Omental fat pad (tissue), 4 donors: ENCODE measurements at places on chromosomes 7 and 10.

- no peak for DNase-seq
Observed at GRCh38 chr7:111985798-111986197, 220.4 kb downstream of the DOCK4 start.

DNA sequence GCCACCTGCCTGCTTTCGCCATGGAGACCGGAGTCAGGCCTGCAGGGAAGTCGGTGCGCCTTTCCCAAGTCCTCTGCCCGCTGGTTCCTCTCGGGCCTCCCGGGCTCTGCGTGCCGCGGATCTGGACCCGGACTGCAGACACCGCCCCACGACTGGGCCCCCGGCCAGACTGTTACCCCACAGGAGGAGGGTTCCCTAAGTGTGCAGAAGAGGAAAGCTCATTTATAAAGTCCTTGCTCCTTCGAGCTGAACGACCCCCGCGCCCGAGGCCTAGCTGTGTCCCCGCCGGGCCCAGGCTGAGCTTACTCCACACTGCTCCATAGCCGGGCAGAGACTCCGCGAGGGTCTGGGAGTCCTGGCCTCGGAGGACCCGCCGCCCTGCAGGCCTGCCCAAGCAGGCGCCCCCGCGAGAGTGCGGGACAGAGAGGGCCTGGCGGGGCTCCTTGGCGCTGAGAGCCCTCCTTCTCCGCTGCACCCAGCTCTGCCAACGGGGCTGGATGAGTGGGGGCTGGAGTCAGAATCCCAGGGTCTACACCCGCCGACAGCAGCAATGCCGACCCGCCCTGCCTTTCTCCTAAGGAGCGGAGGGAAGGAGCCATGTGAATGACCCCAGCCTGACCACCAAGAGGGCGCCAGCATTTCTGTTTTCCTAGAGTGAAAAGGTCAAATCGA, 8.3 kb downstream of the EN2 start:
- DNase-seq = no peak

DNA sequence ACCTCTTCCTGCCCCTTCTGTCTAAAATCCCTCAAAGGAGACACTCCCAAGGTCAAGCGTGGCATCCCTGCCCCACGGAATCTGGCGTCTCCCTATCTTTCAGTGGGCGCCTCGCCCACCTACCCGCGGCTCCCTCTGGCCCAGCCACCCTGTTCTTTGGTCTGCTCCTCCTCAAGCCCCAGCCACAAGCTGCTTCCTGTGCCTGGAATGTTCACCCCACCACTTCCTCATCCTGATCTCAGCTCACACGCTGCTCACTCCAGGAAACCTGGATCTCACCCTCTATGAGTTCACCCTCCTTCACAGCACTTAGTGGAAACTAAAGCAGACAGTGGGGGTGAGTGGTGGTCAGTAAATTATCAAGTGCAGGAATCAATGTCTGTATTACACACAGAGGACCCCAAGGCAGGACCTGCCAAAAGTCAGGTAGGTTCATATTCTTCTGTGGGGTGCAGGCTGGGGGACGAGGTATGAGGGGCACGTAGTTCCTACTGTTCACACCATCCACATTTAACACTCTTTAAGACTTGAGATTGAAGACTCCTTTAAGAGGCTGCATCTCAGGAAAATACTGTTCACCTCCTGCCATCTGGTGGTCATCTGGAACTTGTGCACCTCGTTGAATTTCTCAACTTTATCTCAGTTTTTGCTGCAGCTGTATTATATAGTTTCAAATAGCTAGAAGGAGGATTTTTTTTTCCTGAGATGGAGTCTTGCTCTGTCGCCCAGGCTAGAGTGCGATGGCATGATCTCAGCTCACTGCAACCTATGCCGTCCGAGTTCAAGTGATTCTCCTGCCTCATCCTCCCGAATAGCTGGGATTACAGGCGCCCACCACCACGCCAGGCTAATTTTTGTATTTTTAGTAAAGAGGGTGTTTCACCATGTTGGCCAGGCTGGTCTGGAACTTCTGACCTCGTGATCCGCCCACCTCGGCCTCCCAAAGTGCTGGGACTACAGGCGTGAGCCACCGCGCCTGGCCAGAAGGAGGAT, 166.6 kb downstream of the ARHGAP21 start:
- no peak for DNase-seq

DNA sequence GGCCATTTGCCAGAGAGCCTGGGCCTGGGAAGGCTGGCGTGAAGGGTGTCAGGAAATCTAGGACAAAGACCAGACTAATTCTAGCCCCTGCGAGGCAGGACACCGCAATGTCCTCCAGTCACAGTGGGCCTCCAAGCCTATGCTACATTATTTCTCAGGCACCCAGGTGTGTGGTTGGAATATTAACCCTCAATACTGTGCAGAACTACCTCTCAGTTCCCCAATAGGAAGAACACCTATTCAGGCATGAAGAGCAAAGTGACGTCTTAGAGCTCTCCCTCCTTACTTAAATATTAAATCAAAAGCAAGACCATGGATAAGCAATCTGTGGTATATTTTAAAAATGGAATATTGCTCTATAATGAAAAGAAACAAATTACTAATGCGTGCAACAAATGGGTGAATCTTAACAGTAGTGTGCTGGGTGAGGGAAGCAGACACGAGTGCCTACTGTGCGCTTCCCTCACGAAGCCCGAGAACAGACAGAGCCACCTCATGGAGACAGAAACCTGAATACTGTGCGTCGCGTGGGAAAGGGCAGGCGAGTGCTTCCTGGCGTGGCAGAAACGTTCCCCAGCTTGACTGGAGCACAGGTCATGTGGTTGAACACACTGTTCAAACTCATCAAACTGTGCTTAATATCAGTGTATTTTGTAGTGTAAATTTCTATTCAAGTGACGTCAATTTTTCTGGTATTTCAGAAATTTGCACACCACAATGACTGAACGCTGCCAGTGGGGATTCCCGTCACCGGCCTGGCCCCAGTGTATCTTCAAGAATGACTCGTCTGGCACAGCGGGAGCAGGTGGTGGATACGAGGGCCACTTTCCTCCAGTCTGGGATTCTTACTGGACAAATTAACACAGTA, 15.5 kb upstream of the PTPRN2 start:
- no peak for DNase-seq

- DNase-seq = peak; percentile 89
Observed at GRCh38 chr10:97072851-97073665, 112.7 kb downstream of the SLIT1 start.

- no peak for DNase-seq
Observed at GRCh38 chr10:131195558-131196159, 115.9 kb downstream of the TCERG1L start.

DNA sequence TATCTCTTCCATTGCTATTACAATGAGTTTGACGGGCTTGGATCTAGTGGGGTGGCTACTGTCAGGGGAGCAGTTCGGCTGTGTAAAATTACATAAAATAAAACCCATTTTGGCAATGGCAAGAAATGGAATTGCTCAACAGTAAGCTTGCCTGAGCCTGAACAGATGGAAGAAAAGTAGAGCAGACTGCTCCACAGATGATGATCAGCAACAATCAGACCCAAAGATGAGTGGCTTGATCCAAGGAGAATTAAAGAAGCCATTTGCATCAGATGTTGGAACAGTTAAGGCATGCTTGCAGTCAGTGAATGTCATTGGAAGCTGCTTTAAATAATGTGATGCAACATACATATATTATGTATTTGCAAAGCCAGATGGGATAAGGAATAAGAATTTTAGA, 256.6 kb upstream of the SMIM30 start:
- no peak for DNase-seq

- DNase-seq = no peak
Observed at GRCh38 chr7:44750921-44751571, 2.4 kb downstream of the ZMIZ2 start.

GRCh38 chr10:1609648-1609970, 127.7 kb downstream of the ADARB2 start:
- no peak for DNase-seq

GRCh38 chr10:119115926-119116325, 12.0 kb downstream of the DENND10 start:
- peak; percentile 4 for DNase-seq

DNA sequence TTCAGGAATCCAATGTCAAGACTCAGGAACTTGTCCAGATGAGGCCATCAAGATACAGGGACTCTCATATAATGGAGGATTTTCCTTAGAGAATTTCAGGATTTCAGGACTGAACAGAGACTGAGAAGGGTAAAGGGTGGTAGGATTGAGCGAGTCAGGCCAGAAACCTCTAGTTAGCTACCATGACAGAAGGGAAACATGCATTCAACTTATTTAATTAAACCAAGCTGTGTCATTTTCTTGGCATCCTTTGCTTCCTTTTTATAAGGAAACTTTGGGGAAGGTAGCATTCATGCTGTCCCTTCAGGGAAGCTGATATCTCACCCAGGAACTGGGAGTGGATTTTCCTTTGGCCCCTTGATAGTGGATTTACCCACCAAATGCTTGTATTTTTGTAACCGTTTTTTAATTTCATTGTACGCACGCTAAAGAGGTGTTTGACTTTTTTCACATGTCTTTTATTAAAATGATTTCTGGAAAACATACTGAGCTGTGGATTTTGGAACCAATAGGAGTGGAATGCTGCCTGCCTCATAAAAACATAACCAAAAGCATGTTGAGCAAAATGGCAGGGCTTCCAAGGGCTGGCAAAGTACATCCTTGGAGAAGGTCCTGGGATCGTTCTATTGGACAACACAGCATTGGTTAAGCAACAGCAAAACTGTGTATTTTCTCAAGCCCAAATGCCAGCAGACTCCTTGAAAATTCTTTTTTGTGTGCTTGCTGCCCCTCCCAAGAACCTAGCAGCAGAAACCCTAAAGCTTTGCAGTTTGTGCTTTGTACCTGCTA, 104.5 kb downstream of the CXCL12 start:
- no peak for DNase-seq

GRCh38 chr10:111707076-111707475, 476.5 kb downstream of the GPAM start:
- DNase-seq = no peak

GRCh38 chr10:24974976-24975375, 22.6 kb upstream of the PRTFDC1 start:
- no peak for DNase-seq

- DNase-seq = no peak
Observed at GRCh38 chr10:13417459-13418126, 69.5 kb upstream of the SEPHS1 start.

- DNase-seq = no peak
Observed at GRCh38 chr10:50605269-50605950, 18.3 kb downstream of the SGMS1 start.

DNA sequence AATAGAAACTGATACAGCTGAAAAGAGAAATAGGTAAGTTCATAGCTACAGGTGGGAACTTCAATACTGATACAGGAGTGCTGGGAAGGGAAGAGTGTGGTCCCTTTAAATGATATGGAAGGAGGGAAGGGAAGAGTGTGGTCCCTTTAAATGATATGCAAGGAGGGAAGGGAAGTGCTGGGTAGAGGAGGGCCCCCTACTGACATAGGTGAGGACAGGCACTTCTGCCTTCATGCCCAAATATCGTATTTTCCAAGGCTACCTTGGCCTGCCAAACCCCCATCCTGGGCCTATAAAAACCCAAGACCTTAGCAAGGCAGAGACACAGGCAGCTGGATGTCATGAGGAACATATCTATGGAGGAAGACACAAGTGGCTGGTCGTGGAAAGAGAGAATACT, 92.3 kb downstream of the MAGI2 start:
- no peak for DNase-seq

DNA sequence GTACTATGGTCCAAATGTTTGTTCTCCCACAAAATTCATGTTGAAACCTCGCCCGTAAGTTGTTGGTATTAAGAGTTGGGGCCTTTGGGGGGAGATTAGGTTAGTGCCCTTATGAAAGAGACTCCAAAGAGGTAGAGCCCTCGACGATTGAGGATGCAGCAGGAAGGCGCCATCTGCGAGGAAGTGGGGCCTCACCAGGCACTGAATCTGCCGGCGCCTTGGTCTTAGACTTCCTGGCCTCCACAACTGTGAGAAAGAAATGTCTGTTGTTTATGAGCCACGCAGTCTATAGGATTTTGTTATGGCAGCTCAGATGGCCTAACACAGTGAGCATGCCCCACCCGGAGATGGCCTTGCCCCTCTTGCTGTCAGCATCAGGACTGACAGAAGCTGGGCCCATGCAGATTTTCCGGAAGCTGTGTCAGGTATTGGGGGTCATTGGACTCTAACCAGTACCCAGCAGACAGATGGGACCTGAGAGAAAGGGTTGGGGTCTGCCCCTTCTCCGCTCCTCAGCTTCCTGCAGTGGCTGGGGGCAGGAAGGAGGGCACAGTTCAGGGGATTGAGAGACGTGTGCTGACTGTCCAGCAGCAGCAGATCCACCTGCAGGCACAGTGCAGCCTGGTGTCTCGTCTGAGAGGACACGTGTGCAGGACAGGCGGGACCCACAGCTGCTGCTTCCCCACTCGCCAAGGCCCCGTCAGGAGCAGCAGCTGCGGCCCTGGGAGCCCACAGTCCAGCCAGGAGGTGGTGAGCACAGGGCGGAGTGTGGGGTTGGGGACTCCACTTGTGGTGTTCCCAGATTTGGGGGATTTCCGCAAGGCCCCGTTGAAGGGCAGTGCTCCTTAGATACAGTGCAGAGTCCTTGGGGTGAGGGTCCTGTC, 47.8 kb downstream of the MGMT start:
- DNase-seq = no peak

GRCh38 chr10:120719333-120719732, 131.8 kb upstream of the WDR11 start:
- DNase-seq = no peak

DNA sequence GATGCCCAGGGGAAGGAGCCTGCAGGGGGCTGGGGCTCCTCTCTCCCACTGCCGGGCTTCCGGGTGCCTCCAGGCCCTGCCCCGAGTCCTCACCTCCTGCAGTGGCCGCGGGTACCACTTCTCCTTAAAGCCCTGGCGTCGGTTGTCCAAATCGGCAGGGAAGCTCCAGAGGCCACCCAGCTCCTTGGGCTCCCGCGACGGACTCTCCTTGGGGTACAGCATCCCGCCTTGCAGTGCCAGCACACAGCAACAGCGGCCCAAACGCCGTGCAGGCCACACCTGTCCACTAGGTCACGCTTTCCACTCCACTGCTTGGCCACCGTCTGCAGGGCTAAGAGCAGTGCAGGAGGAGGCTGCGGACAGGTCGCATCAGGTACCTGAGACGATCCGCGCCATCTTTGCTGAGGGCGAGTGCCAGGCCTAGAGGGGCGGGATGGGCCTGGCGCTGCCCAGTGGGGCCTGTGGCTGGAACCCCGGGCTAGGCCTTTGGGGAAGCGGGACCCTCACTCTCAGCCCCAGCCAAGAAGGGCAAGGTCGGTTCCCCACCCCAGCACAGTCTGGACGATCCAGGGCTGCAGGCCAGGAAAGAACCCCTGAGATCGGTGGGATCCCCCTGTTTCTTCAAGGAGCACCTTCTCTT, 47.7 kb upstream of the ZNF479 start:
- no peak for DNase-seq

DNA sequence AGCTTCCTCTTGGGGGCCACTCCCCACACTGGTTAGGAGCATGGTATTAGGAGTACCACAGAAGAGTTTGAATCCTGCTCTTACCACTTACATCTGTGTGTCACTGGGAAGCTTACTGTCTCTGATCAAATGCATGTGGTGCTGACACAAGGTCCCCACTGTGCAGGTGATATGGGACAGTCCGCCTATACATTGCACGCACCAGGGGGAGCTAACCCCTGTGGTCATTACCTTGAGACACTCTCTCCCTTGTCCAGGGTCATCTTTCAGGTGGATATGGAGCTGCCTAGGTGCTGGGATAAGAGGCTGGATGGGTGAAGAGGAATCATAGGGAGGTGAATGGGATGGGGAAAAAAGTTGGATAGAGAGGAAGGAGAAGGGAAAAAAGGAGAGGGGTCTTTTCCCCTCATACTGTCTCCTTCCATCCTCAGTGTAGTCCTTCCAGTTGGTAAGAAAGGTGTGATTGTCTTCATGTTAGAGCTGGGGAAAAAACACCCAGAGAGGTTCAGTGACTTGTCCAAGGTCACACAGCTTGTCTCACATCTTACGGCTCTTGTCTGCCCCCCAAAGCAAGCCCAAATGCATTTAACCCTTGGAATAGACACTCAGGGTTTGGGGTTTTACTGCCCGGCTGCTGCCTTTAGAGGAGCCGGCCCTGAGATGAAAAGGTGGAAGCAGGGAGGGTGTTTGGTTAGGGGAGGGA, 125.9 kb downstream of the CDH23 start:
- DNase-seq = no peak
